ENCODE measurements at places on chromosomes 12 and 14. TPM values are rescaled to one million over a fixed set of nuclear protein-coding genes. Genes with fewer than 3 reads are reported as not detected.

Gene KRT75
- not detected for polyA plus RNA-seq

Gene RNF212B
- polyA plus RNA-seq = 0.95 TPM

Gene BHLHE41
- polyA plus RNA-seq = 1.1 TPM

Gene LRIG3
- polyA plus RNA-seq = 4.4 TPM

Gene MFAP5
- 0.46 TPM for polyA plus RNA-seq

Gene NFE2
- polyA plus RNA-seq = 6.1 TPM

Gene RPGRIP1
- 0.35 TPM for polyA plus RNA-seq

Gene ARL1
- 13.4 TPM for polyA plus RNA-seq

Gene TIMELESS
- polyA plus RNA-seq = 19.9 TPM

Gene SLC16A7
- 0.74 TPM for polyA plus RNA-seq
